Central memory CD8-positive, alpha-beta T cell (primary cell): ENCODE measurements at places on chromosomes 7 and 10.

DNA sequence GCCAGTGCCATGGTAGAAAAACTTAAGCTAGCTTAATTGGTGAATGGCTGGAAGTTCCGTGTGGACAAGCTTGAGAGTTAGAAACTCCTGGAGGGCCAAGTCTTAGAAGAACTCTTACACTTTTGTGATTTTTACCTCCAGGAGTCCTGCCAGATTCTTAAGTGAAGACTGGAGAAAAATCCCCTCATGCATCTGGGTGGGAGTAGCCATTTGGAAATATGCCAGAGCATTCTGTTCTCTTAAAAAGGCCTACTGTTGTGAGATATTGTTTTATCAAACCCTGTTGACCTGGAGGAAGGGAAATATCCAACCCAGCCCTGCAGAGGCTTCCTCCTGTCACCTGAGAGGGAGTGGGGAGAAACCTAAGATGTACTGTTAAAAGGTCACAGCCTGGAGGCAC, 17.6 kb upstream of the MCM10 start:
- DNase-seq = no peak

GRCh38 chr7:7867846-7868571, 100.6 kb upstream of the GLCCI1 start:
- DNase-seq = no peak

GRCh38 chr7:54788664-54789063, 29.7 kb upstream of the SEC61G start:
- no peak for DNase-seq

GRCh38 chr7:131925636-131926035, 369.2 kb upstream of the PODXL start:
- no peak for DNase-seq

- no peak for DNase-seq
Measured at GRCh38 chr10:112218960-112219359, 35.4 kb upstream of the GPAM start.

- DNase-seq = no peak
Measured at GRCh38 chr10:97168645-97169044, 17.1 kb downstream of the SLIT1 start.
